ENCODE measurements at places on chromosomes 5 and 9.

GRCh38 chr5:150514708-150515211, 6.8 kb downstream of the NDST1 start:
- DNase-seq: no peak

DNA sequence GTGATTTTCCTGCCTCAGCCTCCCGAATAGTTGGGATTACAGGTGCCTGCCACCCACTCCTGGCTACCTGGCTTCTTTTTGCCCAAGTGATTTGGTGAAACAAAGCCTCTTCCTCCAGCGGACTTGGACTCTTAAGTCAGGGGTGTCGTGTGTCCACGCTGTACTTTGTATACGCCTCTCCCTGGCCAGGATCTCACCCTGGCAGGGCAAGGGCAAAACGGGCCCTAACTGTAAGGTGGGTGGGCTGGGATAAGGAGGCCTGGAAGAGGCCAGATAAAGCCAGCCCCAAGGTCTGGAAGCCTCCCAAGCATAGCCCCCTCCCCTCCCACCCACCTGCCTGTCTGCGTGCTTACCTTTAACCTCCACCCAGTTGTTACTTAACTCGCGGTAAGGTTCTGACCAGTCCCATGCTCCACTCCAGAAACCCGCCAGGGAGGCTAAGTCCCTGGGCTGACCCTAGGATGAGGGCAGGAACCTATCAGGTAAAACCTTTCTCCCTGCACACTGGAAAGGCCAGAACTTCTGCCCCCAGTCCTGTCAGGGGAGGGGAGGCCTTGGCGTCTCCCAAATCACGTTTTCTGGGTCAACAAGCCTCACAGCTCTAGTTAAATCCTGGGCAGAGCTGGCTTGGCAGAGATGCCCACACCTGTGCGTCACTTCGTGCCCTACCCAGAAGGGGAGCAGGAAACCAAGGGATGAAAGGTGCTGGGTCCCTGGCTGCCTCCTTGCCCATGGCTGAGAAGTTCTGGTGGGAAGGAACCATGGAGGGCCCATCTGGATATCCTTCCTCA, 8.4 kb downstream of the CDK9 start:
- DNase-seq: no peak

- no peak for DNase-seq
Observed at GRCh38 chr5:64298586-64298985, 132.9 kb downstream of the RNF180 start.

GRCh38 chr5:101346447-101346846, 443.4 kb upstream of the ST8SIA4 start:
- no peak for DNase-seq

DNA sequence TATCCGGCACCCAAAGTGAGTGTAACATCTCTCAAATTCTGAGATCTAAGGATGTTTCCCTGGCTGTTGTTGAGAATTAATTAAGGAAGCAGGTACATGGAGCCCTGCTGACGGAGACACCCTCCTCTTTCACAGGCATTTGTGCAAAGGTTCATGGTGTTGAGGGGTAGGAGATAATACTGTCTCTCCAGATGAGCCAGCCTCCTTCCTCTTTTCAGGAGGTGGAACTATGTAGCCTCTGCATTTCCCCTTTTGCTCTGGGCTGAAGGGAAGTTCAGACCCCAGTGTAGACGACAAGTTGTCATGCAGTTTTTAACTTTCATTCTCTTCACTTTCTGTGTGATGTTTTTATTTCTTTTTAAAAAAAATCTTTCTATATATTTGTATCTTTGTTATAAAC, 107.5 kb downstream of the GALNT10 start:
- DNase-seq: no peak

- no peak for DNase-seq
Observed at GRCh38 chr5:125950012-125950615, 473.1 kb upstream of the GRAMD2B start.

GRCh38 chr9:114090798-114091197, 8.3 kb downstream of the KIF12 start:
- DNase-seq: no peak

DNA sequence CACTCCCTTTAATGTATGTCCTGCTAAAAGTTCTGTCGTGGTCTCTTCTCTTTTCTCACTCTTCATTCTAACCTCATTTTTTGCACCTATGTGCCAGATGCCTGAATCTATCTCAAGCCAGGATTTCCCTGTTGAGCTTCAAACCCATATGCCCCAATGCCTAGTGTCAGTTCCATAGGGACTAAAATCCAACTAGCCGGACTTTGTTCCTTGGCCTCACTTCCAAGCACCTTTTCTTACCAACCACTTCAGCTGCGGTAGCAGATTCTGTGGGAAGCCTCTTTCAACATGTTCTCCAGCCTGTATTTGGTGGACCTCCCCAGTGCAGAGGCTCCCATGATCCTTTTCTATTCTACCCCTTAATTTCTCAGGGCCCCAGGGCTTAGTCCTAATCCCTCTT, 17.5 kb downstream of the C9orf57 start:
- no peak for DNase-seq

DNA sequence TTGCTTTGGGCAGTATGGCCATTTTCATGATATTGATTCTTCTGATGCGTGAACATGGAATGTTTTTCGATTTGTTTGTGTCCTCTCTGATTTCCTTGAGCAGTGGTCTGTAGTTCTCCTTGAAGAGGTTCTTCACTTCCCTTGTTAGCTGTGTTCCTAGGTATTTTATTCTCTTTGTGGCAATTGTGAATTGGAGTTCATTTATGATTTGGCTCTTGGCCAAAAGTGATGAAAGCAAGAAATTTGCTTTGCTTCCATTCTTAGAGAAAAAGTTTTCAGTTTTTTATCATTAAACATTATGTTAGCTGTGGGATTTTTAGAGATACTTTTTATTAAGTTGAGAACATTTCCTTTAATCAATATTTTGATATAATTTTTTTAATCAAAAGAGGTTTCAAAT, 203.5 kb downstream of the TAF11L14 start:
- no peak for DNase-seq

All from BJ (cell line).